ENCODE measurements at places on chromosomes 16 and 17.

DNA sequence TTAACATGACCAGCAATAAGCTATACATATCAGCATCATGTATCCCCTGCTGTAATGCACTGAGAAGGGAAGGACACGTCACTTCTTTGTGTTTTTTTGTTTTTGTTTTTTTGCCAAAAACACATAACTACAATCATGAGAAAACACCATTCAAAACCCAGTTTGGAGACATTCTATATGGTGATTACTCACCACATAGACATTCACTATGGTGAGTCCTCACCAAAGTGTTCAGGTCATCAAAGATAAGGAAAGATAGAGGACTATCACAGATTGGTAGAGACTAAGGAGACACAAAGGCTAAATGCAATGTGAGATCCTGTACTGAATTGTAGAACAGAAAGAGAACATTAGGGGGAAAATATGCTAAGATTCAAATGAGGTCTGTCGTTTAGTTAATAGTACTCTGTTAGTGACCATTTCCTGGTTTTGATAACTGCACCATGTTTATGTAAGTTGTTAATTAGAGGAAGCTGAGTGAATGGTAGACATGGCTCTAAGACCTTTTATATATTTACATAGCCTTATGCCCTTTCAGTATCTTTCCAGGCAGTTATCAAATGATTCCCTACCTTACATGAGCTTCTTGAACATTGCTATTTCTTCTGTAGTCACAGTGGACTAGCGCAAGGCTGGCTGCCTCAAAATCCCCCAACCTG, 46.6 kb downstream of the PIK3R5 start:
- peak; percentile 34 for DNase-seq

- no peak for DNase-seq
Observed at GRCh38 chr17:10081571-10082169, 116.7 kb downstream of the GAS7 start.

DNA sequence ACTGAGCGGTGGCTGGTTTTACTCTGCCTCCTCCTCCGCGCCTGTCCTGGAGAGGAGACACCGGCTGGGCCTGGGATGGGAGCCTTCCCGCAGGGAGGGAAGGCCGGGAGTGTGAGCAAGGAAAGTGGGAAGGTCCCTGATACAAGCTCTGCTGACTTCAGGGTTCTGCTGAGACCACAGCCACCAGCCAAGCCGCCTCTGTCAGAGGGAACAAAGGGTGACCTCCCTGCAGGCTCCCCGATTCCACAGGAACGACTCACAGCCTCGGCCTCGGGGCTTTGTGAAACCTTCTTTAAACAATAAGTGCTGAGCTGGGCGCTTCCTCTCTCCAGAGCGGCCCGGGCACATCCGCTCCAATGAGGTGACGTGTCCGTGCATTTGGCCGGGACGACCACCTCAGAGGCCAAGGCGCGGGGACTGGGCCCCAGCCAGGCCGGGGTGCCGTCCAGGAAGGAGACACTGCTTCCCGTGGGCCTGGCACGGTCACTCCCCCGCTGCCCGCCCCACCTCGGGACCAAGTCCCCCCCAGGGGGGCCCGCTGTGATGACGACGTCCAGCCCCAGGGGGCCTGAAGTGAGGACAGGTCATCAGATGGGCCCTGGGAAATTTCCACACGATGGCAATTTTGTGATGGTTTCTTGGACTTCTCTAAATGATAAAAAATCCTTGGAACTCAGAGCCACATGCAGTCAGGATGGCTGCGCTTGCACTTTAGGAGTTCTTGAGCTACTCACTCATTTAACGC, 11.8 kb upstream of the CIBAR2 start:
- peak; percentile 73 for DNase-seq

DNA sequence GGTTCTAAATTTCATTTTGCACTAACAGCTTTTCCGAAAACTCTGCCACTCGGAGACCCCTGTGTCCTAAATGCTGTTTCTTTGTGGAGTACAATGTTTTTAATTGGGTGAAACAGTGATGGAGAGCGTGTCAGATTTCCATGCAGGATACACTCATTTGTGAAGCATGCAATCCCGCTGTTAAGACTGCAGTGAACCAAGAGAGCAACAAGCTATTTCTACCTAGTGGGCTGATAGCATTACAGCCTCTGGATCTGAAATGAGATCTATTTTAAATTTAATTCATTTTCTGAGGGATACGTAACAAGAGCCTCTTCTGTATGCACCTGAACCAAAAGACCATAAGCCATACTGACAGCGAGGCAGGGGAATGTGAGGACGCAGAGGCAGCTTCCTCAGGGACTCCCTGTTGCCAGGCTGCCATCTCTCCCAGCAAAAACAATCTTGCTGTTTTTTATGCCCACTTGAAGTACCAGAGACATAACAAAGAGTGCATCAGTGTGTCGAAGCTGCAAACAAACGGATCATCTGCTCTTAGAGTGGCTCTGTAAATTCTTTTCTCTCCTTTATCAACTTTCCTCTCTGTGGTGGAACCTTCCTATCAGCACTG, 199.9 kb upstream of the COX10 start:
- DNase-seq, result peak; percentile 8

- DNase-seq, result no peak
Observed at GRCh38 chr16:54616610-54617009, 314.1 kb upstream of the IRX5 start.

DNA sequence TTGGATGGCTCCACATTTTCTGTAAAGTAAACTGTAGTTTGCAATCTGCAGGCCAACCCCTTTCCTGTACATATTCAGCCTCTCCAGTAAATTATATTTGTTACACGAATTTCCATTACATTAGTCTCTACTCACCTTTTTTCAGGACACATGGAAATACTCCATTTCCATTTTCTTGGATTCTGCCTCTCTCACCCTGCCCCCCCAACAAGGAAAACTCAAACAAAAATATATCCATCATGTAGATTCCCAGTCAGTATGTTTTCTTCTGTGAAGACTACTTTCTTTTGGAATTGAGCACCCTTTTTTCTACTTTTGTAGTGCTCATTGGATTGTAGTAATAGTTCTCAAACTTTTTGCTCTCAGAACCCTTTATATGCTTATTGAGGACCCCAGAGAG, 2.9 kb downstream of the PPM1D start:
- DNase-seq, result no peak

DNA sequence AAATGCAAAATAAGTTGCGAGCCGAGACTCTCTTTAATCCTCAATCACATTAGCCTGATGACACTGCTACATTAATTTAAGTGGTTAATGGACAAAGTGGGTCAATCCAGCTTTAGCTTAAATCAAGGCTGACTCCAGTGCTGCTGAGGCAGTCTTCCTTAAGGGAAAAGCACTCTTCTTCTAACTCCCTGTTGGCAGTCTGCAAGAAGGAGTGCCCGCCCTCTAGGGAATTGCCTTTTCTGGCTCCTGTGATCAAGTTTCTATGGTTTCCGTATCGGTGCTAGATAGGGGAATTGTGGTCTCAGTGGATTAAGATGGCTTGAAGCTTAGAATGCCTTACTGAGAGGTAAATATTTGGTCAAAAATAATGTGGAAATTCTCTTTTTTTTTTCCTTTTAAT, 41.0 kb downstream of the HS3ST3B1 start:
- no peak for DNase-seq

DNA sequence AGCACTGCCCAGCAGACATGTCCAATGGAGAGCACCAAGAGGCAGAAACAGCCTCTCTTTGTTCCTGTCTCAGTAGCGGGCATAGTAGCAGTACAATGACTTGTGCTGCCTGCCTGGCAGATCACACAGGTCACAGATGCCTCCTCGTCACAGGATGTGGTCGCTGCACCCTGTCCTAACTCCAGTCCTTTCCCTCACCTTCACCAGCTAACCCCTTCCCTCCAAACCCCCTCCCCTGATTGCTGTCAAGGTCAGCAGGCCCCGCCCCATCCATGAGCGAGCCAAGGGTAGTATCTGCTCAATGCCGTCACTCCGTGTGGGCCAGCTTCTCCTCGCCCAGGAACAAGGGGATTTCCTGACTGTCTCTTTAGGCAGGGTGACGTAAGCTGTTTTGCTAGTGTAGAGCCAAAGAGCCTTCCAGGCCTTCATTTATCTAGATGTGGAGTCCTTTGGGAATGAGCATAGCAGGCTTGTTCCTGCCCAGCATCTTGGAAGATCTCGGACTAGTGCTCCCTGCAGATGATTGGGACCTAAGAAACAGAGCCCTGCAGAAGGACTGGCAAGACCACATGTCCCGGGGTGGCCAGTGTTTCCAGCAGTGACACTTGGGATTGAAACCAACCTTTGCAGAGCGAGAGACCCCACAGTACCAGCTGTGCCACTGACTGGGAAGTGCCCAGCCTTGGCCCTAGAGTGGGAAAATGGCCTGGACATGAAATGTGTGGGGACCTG, 75.9 kb upstream of the TNRC6C start:
- peak; percentile 85 for DNase-seq

GRCh38 chr16:28318042-28318744, 25.9 kb downstream of the SBK1 start:
- no peak for DNase-seq

- no peak for DNase-seq
Observed at GRCh38 chr16:48013491-48013901, 142.3 kb downstream of the ABCC12 start.

GRCh38 chr16:23052221-23052620, 97.0 kb downstream of the USP31 start:
- DNase-seq, result no peak

DNA sequence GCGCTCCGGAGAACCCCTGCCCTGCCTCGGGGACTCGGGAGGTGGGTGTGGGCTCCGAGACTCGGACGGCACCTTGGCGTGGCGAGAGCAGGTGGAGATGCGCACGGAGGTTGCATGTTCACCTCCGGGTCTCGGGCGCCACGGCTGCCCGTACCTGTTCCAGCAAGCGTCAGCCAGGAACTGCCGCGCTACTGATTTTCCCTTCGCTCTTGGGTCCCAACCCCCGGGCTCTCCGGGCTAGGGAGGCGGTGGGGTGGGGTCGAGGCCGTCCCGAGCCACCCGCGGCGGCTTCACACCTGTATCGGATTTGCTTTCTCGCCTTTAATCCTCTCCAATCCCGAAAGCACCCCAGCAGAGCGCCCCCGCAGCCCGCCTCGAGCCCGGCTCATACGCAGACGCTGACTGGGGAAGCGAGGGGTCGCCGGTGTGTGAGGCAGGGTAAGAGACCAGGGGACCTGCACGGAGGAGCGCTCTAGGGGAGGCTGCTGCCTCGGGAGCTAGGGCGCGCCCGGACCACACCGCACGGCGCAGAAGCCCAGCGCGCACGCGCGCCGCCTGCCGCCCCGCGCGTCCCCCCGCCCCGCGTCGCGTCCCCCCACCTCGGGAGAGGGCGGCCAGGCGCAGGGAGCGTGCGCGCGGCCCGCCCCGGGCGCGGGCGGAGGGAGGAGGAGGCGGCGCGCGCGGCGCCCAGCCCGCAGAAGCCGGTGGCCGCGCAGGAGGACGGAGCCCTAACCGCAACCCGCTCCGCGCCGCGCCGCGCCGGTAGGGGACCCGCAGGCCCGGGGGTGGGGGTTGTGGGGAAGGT, at the start of gene DUSP14:
Gene DUSP14, plus strand, starts transcription at position 695 of the 805 bp plus-strand sequence. CDS start 22,382 bp downstream, outside the sequence.
- peak; percentile 47 for DNase-seq

DNA sequence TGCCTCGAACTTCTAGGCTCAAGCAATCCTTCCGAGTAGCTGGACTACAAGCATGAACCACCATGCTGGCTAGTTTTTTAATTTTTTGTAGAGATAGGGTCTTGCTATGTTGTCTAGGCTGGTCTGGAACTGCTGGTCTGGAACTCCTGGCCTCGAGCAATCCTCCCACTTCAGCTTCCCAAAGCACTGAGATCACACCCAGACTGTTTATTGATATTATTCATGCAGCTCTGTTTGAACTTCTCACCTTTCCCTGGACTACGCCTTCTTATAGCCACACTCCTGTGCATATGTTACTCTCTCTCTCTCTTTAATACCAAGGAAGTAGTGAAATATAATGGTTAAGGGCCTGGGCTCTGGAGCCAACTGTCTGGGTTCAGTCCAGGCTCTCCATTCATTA, 4.6 kb downstream of the COG7 start:
- DNase-seq, result peak; percentile 30

DNA sequence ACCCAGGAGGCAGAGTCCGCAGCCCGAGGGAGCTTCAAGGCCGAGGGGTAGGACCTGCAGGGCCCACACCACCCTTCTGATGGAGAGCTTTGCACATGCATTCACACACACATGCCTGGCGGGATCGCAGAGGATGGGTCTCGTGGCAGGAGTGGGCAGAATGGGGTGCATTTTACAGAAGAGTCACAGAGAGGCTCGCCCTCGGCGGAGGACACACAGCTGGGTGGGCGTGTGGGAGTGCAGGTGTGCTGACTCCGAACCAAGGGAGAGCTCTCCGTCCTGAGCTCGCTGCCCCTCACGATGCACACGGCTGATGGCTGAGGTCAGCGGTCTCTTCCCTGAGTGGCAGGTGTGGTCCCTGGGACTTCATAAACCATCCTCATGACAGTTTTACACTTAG, 96.8 kb upstream of the CBX4 start:
- no peak for DNase-seq

DNA sequence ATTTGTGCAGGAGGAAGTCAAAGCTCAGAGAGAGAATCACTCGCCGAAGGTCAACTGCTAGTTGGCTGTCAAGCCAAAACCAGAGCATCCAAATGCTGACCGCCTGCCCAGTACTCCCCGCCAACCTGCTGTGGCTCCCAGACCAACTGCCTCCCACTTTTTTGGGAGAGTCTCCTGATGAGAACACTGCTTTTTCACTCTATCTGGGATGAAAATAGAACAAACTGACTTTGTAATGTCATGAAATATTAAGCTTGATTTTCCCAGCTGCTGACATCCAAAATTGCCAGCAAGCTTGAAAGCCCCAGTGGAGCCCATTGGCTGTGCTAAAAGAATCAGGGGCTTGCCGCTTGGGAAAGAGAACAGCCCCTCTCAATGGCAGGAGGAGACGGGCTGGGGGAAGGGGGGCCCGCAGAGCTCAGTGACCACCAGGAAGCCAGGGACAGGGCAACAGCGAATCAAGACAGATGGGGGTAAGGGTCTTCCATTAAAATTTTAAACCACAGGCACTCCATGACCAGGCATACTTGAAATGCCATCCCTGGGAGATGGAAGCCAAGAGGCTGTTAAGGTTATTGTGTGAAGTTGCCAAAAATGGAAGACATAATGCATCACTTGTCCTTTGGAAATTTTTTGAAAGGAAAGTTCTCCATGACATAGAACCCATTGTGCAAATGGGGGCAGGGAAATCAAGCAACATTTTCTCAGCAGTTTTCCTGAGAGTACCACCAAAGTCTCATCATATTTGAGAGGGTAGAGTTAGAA, 125.7 kb upstream of the CDH5 start:
- no peak for DNase-seq

GRCh38 chr17:79826204-79826680, 13.0 kb downstream of the CBX4 start:
- DNase-seq, result no peak

DNA sequence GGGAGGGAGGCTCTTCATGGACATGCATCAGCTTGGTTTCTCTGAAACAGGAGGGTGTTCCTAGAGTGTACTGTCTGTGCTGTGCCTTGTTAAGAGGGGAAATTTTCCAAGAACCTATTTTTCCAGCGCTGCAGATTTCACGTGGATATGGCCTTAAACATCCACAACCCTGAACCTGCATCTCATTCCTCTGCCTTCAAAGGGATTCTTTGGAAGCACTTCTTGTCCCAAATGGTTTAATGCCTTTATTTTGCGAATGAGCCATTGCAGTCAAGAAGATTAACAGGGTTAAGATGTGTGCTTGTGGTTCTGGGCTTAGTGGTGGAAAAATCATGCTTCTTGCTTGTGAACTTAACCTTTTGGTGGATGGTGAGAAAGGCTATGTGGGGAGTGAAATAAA, 161.2 kb downstream of the XYLT1 start:
- no peak for DNase-seq

GRCh38 chr16:27720731-27721530, 171.0 kb downstream of the KATNIP start:
- no peak for DNase-seq
